ENCODE measurements at places on chromosomes 16 and 17.

DNA sequence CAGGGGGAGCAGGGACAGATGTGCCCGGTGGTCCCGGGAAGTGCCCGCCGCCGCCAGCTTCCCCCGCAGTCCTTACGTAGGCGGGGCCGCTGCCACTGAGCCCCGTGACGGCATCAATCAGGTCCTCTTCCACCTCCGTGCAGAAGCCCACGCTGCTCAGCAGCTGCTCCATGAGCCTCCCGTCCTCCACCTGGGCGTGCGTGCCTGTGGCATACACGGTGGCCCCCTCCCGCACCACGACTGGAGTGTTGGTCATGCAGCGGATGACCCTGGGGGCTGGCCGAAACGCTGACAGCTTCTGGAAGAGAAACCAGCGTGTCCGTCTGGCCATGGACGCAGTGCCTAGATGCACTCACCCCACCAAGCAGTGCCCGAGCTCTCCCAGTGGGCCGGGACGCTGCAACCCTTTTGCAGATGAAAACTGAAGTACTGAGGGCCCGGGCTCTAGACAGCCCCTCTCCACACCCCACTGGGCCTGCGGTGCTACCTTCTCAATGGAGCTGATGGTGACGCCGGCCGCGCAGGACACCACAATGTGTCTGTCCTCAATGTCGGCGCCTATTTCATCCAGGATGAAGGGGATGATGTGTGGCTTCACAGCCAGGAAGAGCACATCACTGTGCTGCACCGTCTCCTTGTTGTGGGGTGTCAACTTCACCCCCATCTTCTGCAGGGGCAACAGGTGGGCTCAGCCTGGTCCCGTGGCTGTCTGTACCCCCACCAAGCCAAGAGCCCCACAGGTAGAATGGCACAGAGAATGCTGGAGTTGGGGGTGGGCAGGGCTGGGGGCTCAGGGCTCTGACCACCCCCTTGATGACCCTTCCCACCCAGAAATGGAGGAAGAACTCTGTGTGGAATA, 2.0 kb downstream of the PYCR1 start:
- DNase-seq: no peak

GRCh38 chr16:5386989-5387388, 289.4 kb upstream of the EEF2KMT start:
- no peak for DNase-seq

DNA sequence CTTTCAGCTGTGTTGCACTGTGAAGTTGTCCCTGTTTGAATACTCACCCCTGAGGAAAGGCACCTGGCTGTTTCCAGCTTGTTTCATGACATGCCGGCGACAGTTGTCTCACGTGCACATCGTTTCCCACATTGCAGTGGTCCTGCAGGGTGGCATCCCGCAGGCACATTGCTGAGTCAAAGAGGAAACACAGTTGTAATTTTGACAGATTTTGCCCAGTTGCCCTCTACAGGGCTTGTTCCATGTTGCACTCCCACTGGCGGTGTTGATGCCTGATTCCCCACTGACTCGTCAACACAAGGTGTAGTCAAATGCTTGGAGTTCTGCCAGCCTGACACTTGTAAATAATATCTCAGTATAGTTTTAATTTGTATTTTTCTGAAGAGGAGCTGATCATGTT, 23.8 kb downstream of the EPN2 start:
- no peak for DNase-seq

DNA sequence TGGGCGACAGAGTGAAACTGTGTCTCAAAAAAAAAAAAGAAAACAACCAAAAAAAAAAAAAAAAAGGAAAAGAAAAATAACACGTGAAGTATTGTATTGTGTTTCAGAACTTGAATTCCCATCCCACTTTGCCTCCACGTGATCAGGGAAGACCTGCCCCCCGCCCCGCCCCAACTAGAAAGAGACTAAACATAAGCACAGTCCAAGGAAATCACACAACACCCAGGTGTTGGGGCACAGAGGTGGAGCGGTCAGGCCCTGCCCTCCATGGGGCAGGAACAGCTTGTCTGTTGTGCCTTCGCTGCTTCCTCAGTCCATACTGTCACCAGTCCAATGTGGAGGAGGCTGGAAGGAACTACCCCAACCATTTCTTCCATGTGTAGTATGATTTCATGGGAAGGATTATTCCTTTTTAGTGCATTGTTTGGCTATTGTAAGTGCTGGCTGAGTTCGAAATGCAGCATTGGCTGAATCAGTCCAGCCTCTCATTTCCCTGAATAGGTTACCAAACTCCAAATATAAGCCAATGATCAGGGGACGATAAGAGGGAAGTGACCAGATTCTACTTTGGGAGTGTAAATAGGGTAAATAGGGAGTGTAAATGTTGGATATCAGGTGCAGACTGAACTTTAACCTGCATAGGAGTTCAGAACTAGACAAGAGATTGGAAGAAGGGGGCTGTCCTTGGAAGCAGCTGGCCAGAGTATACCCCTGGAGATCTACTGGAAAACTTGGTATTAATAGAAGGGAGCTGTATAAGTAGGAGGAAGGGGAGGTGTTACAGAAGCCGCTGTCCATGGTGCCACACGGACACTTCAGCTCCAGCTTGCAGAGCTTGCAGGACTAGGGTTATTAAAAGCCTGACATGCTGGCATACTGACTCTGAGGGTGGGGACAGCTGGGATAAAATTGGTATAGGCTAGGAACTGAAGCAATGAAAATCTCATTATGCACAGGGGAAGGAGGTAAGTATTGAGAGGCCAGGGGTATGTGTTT, 50.7 kb downstream of the TANGO6 start:
- no peak for DNase-seq

- DNase-seq: no peak
These were observed 76.5 kb upstream of the ATP2A3 start for GRCh38 chr17:4040784-4041183.

DNA sequence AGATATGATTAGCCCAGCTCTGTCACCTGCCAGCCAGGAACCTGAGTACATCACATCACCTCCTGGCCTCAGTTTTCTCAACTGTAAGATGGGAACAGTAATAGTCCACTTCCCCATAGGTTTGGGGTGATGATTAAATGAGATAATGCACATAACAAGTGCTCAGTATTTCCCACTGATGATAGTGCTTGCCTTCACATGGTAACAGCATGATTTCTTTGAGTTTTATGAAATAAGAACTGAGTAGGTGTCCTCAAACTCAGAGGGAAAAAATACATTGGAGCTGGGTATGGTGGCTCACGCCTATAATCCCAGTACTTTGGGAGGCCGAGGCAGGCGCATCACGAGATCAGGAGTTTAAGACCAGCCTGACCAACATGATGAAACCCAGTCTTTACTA, 30.1 kb upstream of the SNN start:
- no peak for DNase-seq

DNA sequence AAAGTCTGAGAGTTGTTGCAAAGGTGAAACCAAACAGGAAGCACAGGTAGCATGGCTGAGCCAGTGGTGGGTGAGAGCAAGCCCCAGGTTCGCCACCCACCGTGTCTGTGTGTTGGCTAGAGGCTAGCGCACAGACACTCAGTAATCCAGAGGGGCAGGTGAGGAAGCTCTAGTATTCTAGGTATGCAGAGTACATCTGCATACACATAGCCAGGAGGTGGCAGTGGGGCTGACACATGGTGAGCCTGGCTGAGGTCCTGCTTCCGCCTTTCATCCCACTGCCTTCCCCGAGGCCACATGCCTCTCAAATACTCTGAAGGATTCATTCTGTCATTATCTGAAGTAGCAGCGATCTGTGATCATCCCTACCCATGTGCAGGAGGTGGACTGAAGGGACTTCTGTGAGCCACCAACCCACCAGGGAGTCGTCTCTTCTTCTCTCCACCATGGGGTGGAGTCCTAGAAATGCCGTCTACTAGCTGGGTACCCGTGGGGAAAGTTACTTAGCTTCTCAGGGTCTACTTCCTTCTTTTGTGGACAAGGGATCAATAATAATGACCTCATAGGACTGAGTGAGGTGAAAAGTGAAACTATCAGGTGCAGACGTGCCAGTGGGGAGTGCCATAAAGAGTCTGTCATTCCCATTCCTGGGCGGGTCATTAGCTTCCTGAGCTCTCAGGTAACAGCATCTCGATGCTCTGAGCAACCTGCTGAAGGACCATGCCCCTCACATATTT, 36.0 kb upstream of the ICAM2 start:
- DNase-seq: no peak

DNA sequence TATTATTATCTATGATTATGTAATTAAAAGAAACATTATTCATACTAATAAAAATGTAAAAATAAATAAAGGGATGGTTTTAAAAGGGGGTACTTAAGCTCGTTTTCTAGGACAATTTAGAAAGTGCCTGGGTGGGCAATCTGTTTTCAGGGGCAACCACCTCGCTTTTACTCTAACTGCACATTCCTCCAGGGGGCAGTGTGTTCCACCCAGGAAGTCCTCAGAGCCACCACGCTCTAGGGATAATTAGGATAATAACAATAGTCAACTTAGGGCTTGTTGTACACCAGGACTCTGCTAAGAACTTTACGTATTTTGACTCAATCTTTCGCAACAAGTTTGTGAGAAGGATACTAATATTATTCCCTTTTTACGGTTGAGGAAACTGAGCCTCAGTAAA, 396.7 kb upstream of the MAF start:
- DNase-seq: no peak

- no peak for DNase-seq
These were observed 39.7 kb downstream of the VPS35L start for GRCh38 chr16:19595043-19595767.

DNA sequence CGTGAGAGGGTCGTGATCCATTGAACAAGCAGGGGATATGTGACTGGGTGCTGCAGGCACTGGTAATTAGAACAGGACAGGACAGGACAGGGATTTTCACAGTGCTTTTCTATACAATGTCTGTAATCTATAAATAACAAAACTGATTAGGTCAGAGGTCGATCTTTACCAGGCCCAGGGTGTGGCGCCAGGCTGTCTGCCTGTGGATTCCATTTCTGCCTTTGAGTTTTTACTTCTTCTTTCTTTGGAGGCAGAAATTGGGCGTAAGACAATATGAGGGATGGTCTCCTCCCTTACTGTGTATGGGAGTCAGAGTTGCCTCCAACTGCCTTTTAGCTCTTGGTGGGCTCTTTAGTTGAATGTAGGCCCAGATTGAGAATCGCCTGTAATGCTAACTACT, 1.5 kb upstream of the ZNF764 start:
- no peak for DNase-seq

DNA sequence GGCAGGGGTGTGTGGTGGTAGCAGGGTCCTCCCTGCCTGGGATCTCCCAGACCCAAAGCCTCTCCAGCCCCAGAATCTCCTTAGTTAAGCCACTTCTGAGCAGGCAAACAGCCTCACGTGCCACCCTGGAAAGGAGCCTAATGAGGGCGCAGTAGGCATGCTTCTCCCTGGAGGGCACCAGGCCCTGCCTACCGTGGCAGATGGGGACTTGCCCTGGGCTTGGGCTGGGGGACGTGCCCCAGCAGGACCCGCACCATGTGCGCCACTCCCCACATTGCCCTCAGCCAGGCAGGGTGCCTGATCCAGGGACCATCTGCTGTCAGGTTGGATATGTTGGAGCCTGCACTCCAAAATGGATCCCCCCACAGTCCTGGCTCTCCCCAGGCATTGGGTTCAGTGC, 14.2 kb downstream of the FAM83G start:
- DNase-seq: no peak

- no peak for DNase-seq
These were observed 6.0 kb upstream of the LPCAT2 start for GRCh38 chr16:55502801-55503366.

GRCh38 chr17:13420878-13421277, 180.9 kb downstream of the HS3ST3A1 start:
- DNase-seq: no peak

- DNase-seq: no peak
These were observed 347.3 kb downstream of the NPIPA8 start for GRCh38 chr16:17989255-17989654.

- no peak for DNase-seq
These were observed 745 bp downstream of the PYY start for GRCh38 chr17:43952724-43953666.

GRCh38 chr16:85421338-85422195, 191.6 kb upstream of the GSE1 start:
- peak; percentile 15 for DNase-seq

- no peak for DNase-seq
These were observed 86.7 kb upstream of the TOB1 start for GRCh38 chr17:50952889-50953288.

All from activated T-cell treated with anti-CD3 and anti-CD28 coated beads, Interleukin-2, amount 50 U/mL, for 1 hour (primary cell).